ENCODE measurements at places on chromosomes 13 and 19. TPM values are rescaled to one million over a fixed set of nuclear protein-coding genes. Genes with fewer than 3 reads are reported as not detected.

GRCh38 chr19:31147234-31147633, 202.0 kb downstream of the TSHZ3 start:
- H3K36me3 ChIP-seq, result no peaks in the 10 kb centered on the region
- no peak overlapping the region for H3K27ac ChIP-seq
- no peak overlapping the region for H3K4me3 ChIP-seq
- H3K27me3 ChIP-seq, result no peaks in the 10 kb centered on the region
- no peaks in the 10 kb centered on the region for H3K4me1 ChIP-seq
- DNase-seq, result no peak

DNA sequence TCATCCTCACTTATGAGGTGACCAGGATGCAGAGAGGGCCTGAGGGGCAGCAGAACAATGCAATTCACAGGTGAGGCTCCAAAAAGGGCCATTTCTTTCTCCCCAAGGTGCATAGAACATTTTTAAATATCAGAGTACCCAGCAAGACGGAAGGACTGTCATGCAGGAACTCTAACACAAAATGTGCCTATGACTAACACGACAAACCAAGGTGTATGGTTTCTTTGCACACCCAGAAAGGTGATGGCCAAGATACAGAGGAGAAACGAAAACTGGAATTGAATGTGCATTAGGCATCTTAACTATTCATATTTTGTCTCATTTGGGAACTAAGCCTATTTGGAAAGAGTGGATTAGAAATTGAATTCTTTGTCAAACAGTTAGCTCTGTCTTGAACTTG, 29.9 kb downstream of the SHISA2 start:
- H3K36me3 ChIP-seq, result no peaks in the 10 kb centered on the region
- no peak overlapping the region for H3K27ac ChIP-seq
- no peak overlapping the region for H3K4me3 ChIP-seq
- no peaks in the 10 kb centered on the region for H3K27me3 ChIP-seq
- no peaks in the 10 kb centered on the region for H3K4me1 ChIP-seq

DNA sequence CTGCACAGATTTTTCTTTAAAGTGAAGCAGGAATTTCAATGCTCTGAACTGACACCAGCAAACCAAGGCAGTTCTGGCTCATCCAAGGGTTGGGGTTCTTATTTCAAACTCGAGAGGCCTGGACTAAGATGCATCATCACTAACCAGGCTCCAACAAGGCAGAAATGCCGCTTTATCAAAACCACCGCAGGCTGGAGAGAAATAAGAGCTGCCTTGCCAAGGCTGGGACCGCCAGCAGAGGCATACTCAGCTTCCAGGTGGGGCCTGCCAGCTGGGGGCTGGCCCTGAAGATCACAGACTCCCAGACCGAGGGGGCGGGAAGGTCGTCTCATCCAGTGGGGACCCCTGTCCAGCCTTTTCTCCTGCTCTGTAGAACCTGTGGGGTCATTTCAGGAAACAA, 37.4 kb upstream of the GAS6 start:
- no peak overlapping the region for H3K27ac ChIP-seq
- no peak for DNase-seq
- no peak overlapping the region for H3K4me3 ChIP-seq

DNA sequence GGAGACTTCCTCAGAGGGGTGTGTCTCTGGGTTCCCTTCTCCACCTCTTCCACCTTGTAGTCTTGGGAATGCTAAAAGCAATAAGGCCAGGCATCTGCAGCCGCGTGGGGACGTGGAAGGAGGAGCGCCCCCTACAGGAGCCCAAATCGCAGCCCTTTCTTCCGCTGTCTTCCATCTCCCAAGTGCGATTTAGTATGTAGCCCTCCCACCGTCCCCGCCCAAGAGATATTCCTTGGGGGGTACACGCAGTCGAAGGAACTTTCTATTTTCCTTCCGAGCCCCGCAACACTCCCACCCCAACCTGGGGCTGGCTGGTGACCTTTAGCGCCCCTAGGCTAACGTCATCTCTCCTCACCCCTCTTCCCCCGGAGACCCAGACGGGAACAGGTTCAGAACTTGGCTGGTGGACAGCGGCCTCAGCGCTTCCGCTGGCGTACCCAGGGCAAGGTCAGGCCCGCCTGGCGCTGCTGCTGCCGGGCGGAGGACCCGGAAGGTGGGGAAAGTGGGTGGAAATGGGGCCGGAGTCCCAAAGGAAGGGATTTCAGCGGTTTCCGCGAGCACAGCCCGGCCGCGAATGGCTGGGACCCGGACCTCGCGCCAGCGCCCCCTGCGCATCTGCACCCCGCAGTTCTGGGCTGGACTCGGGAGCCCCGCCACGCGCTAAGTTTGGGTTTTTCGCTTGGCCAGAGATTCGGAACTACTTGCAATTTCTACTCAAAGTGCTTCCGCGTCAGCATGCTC, 2.1 kb upstream of the PCDH8 start:
- H3K4me1 ChIP-seq, result peaks cover 14% of the 10 kb centered on the region
- H3K27me3 ChIP-seq, result peaks cover 17% of the 10 kb centered on the region
- DNase-seq, result peak; percentile 14

GRCh38 chr13:97249093-97249795, 27.1 kb downstream of the MBNL2 start:
- no peaks in the 10 kb centered on the region for H3K36me3 ChIP-seq
- no peaks in the 10 kb centered on the region for H3K27me3 ChIP-seq
- peaks cover 20% of the 10 kb centered on the region for H3K4me1 ChIP-seq
- no peak for DNase-seq
- H3K4me3 ChIP-seq, result no peak overlapping the region

GRCh38 chr19:43639519-43640423, at the start of gene CADM4:
TSS of gene CADM4 (minus strand) at chr19:43639850. CDS start at chr19:43639790, 60 bp downstream.
- H3K4me1 ChIP-seq, result peaks cover 10% of the 10 kb centered on the region
- H3K27me3 ChIP-seq, result peaks cover 13% of the 10 kb centered on the region
- no peaks in the 10 kb centered on the region for H3K36me3 ChIP-seq
- H3K27ac ChIP-seq, result no peak within 1 kb of the TSS

GRCh38 chr19:3455960-3456601, 24.2 kb downstream of the SMIM24 start:
- H3K27me3 ChIP-seq, result no peaks in the 10 kb centered on the region
- no peak overlapping the region for H3K27ac ChIP-seq
- no peak overlapping the region for H3K4me3 ChIP-seq
- DNase-seq, result peak; percentile 14

DNA sequence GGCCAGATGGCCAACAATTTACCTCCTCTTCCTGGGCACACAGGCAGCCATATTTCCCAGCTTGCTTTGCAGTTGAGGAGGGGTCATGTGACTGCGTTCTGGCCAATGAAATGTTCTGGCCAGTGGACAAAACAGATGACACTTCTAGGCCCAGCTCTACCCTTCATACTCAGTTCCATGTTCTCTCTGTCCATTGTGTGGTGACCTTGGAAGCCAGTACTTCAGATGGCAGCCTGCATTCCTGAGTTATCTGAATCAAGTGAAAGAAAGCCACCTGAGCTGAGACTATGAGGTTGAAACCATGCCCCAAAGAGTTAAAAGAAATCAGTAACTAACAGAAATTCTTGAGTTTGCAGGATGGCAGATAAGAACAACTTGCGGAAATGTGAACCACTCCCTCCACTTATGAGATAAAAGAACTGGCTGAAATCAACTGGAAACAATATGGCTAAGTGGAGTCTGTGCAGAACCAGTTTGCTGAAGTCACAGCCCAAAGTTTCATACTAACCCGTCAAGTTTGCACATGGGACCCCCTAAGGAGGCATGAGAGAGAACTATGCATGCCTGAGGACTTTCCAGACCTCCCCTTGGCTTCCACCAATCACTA, 8.1 kb downstream of the FAM187B start:
- no peak for DNase-seq
- H3K36me3 ChIP-seq, result no peaks in the 10 kb centered on the region
- no peak overlapping the region for H3K27ac ChIP-seq
- H3K4me3 ChIP-seq, result no peak overlapping the region
- H3K27me3 ChIP-seq, result no peaks in the 10 kb centered on the region
- peaks cover 68% of the 10 kb centered on the region for H3K4me1 ChIP-seq

DNA sequence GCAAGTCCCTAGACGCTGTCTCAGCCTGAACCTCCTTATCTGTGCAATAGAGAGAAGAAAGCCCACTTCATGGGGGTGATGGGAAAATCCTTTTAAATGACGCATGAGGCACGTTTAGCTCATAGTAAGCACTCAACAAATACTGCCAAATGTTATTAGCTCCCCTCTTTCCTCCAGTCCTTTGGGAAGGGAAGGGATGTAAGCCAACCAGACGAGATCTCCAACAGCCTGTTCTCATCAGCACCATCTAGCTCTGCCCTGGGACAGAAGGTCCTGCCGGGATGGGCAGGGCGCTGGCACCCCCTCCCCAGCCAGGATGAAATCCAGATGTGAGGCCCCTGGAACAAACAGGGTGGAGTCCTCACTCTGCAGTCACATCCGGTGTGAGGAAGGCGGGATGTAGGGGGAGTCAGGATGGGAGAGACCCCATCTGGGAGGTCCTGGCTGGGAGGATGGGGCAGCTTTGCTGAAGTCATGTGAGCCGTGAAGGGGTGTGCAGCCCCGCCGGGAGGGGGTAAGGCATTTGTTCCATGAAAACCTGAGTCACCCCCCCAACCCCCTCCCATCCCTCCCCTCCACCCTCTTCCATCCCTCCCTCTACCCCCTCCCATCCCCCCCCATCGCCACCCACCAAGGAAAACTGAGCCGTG, 4.6 kb downstream of the S1PR2 start:
- no peak for DNase-seq
- no peak overlapping the region for H3K4me3 ChIP-seq
- H3K27ac ChIP-seq, result no peak overlapping the region
- no peaks in the 10 kb centered on the region for H3K27me3 ChIP-seq

DNA sequence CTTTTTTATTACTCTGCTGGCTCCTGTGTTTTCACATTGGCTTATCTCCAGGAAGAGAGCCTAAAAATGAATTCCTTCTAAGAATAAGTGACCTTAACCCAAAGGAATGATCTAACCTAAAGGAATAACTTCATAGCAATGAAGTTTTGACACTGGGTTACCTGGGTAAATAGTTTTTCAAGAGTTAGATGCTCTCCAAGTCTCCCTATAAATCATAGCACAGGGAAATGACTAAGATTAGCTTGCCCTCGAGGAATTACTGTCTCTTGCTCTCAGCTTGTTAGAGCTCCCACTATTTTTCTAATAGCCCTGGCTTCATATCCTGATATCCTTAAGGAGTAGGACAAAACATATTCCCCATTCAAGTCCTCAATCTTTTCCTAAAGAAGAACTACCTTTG, 66.3 kb downstream of the SPRY2 start:
- H3K4me3 ChIP-seq, result no peak overlapping the region
- H3K27me3 ChIP-seq, result no peaks in the 10 kb centered on the region
- no peaks in the 10 kb centered on the region for H3K36me3 ChIP-seq
- no peak overlapping the region for H3K27ac ChIP-seq
- no peaks in the 10 kb centered on the region for H3K4me1 ChIP-seq

- no peak overlapping the region for H3K27ac ChIP-seq
- H3K27me3 ChIP-seq, result no peaks in the 10 kb centered on the region
- no peak overlapping the region for H3K4me3 ChIP-seq
- no peak for DNase-seq
- no peaks in the 10 kb centered on the region for H3K36me3 ChIP-seq
Measured at GRCh38 chr13:74087357-74087756, 46.8 kb downstream of the KLF12 start.

The LGALS14 gene
- total RNA-seq, result not detected

The MARK4 gene
- 25.2 TPM for total RNA-seq

The ZNF560 gene
- total RNA-seq, result not detected

The CD22 gene
- total RNA-seq, result 0.32 TPM

The EXOC3L2 gene
- not detected for total RNA-seq

Data from CD4-positive, alpha-beta memory T cell (primary cell).